ENCODE measurements at places on chromosomes 3 and 15.

GRCh38 chr3:49093853-49094767 lies at the start of gene QRICH1:
TSS of gene QRICH1 (minus strand) at chr3:49094071. CDS start at chr3:49077017, 17,054 bp downstream.
- DNase-seq: peak; percentile 99

DNA sequence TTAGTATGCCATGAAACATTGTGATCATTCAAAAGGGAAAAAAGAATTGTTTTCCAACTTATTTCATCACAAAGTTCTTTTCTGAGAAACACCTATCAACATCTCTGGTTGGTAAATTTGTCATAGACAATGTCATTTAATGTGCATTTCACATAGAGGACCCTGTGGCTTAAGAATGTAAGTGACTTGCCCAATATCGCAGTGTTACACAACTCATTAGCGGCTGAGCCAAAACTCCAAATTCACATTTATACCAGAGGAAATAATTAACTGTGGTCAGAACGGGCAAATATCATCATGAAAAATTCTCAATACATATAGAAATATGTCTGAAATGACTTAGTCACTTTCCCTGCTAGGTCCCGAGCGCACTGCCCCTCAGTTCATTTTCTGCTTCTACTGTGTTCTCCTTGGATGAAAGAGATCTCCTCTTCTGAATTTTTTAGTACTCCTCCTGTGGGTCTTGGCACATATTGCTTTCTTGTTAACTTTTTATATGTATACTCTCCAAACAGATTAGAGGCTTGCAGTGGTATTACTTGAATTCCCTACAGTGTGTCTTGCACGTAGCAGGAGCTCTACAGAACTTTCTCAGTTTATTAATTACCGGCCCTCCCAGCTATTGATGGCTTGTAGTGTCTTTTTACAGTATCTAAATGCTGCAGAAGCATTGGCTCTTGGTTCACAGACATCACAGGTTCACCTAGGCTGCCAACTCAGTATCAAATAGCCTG lies 33.1 kb downstream of the PTX3 start:
- DNase-seq: no peak

- DNase-seq: no peak
Observed at GRCh38 chr3:22122567-22122966, 371.6 kb upstream of the ZNF385D start.

GRCh38 chr3:139107424-139108252 lies 62.9 kb upstream of the PRR23C start:
- DNase-seq: no peak

GRCh38 chr15:34043813-34044212 lies 4.8 kb upstream of the AVEN start:
- no peak for DNase-seq

DNA sequence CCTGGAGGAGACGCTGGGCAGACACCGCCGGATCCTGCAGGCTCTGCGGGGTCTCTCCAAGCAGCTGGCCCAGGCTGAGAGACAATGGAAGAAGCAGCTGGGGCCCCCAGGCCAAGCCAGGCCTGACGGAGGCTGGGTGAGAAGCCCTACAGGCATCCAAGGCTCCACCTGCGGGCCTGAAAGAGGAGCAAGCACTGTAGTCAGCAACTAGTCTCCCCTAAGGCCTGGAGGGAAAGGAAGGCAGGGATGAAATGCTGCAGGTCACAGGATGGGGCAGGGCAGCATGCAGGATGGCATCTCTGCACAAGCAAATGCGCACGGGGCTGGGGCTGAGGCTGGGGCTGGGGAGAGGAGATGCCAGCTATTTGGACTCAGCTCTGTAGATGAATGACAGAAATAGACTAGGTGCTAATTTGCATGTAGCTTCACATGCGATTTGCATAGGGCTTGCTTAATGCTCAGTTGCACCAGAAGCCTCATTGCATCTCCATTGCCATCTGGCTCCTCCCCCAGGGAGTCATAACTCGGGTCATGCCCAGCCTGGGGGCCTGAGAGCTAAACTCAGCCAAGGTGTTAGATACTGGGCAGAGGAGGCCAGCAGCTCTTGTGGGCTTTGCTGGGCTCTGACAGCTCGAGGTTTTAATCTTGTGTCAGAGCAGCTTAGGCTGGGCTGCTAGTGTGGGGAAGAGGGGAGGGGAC lies 5.2 kb upstream of the CPLX3 start:
- DNase-seq: no peak

- DNase-seq: no peak
Observed at GRCh38 chr3:43096761-43097160, 9.1 kb downstream of the POMGNT2 start.
